ENCODE measurements at places on chromosomes 16 and 17.

GRCh38 chr17:64392300-64392699 is 1.6 kb upstream of the PECAM1 start:
- DNase-seq = no peak

DNA sequence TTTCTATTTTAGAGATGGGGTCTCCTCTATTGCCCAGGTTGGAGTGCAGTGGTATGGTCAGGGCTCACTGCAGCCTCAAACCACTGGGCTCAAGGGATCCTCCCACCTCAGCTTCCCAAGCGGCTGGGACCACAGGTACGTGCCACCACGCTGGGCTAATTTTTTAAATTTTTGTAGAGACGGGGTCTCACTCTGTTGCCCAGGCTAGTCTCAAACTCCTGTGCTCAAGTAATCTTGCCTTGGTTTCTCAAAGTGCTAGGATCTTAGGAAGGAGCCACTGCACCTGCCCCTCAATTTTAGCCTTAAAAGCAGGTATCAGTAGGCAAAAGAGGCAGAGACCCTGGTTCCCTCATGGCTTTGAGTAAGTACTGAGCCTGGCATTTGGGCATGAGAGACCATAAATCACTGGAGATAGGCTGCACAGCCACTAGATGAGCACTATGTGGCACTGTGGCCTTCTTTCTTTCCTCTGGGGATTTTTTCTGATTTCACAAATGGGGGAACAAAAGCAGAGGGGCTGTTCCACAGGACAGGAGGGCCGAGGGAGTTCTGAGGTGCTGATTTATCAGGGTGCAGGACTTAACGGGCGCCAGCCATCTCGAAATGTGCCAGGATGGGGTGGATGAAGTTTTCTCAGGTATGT is 82.2 kb downstream of the PLXDC1 start:
- DNase-seq = no peak

DNA sequence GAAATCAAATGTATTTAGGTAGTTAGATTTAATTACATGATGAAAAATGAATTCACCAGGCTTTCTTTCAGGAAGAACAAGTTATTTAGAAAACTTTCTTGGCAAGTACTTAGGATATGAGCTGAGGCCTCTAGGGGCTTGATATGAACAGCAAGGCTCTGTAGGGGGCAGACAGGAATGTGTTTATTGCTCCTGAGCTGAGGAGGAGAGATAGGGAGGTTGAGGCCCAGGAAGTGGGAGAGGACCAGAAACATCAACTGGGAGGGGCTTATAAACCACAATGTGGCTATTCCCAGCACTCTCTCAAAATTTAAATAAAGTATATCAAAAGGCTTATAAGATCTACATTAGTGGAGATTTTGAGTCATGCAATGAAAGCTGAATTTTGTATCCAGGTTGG is 154.0 kb upstream of the MAF start:
- DNase-seq = no peak

DNA sequence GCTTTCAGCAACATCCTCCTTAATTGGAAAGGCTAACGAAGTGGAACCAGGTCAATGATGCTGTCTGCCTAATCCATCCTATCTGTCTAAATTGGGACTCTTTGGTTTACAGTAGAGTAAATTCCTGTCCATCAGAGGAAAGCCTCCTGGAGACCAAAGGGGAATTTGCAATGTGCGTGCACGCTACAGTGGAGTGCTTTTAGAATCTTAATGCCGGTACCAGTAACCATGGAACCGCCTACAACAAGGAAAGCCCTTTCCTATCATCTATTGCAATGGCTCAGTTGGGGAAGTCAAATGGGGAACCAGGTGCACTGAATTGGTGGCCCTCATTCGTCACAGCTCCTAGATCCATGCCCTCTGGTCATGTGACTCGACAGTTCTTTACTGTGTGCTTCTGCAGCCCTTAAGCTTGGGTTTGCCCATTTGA is 110.1 kb downstream of the XYLT1 start:
- no peak for DNase-seq

DNA sequence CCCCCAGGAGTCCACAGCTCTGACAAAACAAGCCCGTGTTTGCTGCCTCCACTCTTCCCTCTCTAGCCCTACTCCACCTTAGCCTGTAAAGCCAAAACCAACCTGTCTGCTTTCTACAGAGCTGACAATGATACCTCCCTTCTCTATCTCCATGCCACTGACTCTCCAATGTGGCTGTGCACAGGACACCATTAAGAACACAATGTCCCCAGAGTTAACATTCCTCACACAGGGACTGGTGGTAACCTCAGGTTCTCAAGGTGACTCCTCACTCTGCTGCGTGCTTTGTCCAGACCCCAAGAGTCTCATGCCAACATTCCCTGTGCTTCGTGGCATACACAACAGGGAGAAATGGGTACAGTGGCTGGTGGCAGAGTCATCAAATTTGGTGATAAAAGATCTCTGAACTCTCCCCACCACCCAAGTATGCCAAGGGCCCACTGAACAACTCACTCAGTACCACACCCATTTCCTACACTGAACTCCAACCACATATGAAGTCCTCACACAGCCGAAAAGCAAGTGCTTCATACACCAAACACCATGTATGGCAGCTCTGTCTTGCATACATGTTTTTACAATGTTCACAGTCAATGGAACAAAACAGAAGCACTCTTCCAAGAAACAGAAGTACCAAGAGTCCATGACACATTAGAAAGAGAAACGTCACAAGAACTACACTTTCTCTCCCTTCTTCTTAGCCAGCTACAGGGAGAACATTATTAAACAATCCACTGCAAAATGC is 21.1 kb downstream of the CSNK2A2 start:
- DNase-seq = no peak

DNA sequence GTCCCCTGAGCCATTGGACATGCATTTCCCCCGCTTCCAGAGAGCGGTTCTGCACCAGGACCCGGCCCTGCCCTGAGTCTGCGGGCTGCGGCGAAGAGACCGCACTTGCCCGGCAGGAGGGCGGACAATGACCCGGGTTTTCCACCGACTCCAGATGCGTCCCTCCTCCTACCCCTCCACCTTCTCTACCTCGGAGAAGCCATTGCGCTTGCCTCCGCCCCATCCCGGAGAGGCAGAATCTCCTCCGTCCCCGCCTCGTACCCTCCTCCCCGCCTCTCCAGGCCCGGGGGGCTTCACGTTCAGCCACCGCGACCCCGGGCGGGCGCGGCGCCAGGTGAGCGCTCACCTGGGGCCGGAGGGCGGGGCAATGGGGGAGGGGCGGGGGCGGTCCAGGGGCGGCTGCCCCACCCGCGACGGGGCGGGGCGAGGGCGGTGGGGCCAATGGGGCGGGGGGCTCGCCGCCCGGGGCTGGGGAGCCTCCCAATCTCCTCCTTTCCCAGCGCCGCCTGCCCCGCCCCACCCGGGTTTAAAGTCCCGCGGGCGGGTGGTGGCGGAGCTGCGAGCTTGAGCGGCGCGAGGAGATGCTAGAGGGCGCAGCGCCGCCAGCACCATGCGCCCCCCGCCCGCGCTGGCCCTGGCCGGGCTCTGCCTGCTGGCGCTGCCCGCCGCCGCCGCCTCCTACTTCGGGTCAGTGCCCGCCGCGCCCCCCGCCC is at the start of gene WNT9B:
Gene WNT9B (plus strand): TSS at position 555 of the 713 bp plus-strand sequence. CDS start 56 bp downstream, at position 611.
- peak; percentile 26 for DNase-seq

DNA sequence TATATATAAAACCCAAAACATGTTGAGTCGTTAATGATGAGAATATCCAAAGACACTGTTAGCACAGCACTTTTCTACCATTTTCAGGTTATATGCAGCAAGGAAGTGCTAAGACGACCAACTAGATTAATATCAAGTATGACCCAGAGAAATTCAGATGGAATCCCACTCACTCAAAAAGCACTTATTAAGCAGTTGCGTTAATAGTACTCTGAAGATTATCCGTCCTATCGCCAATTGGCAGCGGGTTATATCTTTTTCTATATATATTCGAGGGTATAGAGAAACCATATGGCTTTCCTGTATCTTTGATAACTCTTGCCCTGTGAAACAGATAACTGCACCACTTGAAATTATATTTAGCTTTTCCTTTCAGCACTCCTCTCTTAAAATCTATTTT is 1.1 kb downstream of the CRLF3 start:
- DNase-seq = no peak

DNA sequence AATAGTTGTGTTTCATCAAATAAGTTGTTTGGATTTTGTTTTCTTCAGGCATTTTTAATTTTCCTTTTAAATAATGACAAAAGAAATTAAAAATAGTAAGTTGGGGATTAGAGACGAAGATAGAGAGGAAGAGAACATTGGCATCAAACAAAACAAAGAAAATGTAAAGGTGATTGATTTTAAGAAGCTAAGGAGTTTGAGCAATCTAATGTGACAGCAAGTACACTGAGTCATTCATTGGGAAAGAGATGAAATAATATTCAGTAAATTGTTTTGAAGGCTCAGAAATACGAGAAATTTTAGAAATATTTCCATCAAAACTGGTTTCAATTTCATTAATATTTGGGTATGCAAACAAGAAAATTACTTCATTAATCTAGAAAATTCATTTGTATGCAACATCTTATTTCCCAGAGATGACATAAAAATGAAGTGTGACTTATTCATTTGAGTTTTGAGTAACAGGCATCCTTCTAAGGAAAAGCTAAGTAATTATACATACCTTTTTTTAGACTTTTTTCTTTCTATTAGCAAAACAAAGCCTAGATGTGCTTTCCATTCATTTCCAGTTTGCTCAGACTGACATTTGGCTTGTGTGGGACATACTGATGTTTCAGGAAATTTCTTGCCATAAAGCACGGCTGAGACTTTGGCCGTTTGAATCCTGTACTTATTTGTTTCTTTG is 66.7 kb downstream of the COX10 start:
- DNase-seq = no peak

GRCh38 chr17:16287563-16288027 is 65.7 kb downstream of the CENPV start:
- peak; percentile 22 for DNase-seq

DNA sequence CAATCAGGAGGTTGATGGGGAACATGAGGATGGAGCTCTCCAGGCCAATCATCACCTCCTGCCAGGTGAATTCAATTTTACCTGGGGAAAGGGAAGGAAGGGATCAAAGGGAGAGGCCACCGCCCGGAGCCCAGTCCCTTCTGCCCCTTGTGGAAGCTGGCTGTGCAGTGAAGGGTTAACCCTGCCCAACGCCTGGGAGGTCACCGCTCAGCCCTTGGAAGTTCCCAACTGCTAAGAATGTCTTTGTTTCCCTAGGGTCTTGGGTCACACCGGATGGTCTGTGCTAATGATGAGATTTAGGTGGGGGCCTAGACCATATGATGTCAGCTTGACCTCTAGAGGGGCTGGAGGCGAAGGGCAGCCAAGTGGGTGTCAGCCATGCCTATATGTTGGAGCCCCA is 52.1 kb upstream of the GCSH start:
- DNase-seq = no peak

DNA sequence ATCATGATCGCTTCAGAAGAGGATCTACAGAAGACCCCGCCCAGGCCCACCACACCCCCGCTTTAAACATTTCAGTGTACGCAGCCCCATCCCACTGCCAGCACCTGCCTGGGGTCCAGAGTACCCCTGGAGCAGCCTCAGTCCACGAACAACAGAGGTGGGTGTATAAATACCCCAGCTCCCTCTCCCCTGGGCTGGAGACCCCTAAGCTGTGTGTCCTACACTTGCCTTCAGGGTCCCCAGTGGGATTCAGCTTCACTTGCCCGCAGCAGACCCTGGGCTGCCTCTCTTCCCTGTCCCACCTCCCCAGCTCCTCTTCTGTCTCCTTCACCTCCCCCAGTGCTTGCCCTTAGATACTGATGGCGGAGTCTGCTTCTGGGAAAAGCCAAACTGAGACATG is 105.7 kb downstream of the RBFOX3 start:
- DNase-seq = no peak
